NCI-H1105 treated with DMSO at 0.1 percent for 48 hours (cell line): ENCODE measurements at places on chromosomes 1 and 21.

DNA sequence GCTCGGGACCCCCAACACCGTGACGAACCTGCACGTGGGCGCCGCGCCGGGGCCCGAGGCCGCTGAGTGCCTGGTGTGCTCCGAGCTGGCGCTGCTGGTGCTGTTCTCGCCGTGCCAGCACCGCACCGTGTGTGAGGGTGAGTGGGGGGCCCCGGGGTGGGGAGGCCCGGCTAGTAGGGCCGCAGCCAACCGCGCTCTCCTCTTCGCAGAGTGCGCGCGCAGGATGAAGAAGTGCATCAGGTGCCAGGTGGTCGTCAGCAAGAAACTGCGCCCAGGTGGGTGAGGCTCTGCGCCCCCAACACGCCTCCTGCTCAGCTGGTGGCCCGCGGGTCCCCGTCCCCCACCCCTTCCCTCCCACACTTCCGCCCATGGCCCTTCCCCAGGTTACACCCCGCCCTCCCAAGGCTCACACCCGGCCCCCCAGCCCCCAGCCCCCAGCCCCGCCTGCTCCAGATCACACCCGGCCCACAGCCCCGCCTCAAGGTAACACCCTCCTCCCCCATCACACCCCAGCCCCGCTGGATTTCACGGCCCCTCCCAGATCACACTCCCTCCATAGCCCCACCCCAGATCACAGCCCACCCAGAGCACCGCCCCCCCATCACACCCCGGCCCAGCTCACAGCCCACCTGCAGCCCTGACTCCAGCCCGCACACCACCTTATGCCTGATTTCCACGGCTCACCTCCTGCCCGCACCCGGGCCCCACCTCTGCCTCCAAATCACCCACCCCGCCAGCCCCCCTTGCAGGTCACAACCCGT, 2.4 kb upstream of the MMP23B start:
- DNase-seq: no peak

DNA sequence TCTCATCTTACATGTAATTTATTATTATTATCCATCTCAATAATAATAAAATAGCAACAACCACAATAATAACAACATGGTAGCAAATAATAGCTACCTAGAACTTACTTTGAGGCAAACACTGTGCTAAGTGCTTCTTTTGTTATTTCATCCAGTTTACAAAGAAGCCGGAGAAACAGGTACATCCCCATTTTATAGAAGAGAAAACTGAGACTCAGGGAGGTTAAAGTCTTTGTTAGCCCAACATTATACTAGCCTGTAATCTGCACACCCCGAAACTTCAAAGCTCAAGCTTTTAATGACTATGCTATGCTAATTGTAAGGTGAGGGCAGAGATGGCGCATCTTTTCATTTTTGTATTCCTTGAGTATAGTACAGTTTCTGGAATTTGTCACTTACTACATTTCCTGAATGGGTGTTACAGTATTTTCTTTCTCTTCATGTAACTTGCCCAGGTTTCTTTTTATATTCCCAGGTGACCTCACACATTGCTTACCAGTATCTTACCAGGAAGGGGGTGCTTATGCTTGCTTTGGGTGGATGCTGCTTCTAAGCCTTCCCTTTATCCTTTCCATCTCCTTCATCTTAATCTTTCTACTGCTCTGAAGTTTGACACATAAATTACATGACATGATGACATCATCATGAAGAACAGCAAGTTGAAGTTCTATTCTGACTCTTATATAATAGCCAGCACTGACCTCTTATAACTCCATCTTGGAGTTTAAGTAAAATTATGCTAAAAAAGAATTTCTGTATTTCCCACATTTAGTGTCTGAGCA, 8.3 kb downstream of the GCLM start:
- no peak for DNase-seq

DNA sequence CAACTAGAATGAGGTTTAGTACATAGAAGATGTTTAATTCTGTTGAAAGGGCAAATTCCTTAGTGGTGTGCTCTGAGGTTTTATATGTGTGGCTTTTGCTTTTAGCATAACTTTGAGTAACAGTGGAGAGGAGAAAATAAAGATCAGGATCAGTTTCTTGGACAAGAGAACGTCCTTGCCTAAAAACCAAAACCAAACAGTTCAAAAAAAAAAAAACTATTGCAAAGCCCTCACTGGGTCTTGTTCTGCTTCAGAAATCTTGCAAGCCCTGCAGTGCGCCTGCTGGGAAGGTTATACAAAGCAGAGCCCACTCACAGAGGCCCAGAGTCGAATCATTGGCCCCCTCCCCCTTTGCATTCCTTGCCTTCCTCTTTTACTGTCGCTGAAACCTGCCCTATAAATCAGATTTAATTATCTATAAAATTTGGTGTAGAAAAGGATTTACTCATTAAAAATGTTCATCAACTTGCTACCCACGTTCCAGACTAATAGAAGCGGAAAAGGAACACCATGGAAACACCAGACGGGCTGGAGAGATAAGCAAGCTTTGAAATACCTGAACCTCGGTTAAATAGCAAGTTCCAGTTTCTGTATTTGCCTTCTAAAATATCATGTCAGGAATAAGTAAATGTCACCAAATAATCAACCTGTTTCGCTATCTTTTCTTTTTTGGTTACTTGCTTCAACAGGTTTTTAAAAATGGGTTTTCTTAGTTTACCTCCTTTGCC, 201.6 kb upstream of the PTBP2 start:
- DNase-seq: no peak

GRCh38 chr1:97668945-97669344, 251.9 kb downstream of the DPYD start:
- no peak for DNase-seq

DNA sequence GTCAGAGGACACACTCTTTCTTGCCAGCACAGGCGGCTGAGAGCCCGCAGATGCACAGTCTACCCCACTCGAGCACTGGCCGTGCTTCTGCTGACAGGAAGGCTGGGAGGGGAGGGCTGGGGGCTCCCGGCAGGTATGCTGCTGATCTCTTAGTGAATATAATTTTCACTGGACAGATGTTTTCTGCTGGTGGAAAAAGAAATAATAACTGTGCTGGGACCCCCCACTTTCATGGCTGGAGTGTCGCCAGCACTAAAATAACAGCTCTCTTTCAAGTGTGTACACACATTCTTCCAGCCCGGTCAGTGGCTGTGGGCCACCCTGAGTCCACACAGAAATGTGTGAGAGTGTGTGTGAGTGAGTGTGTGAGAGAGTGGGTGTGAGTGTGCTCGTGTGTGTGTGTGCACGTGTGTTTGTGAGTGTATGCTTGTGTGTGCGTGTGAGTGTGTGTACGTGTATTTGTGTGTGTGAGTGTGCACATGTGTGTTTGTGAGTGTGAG, 167.7 kb upstream of the USP24 start:
- DNase-seq: no peak

DNA sequence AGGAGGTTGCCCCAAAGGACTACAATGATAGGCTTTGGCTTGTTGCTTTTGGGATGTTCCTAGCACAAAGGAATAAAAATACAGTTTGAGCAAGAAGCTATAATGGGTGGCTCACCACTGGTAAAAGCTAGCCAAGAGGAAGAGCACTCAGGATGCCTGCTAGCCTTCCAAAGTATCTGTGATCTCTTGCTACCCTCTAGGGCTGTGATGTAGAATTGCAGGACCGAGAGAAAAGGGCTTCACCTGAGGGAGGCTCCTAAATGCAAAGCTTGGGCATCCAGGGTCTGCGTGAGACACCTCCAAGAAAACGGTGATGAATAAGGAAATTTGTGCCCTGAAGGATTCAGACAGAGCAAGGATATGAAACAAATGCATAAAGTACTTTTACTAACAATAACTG, 17.7 kb downstream of the IVL start:
- no peak for DNase-seq

- DNase-seq: no peak
Measured at GRCh38 chr1:78359666-78360065, 131.1 kb upstream of the PTGFR start.

DNA sequence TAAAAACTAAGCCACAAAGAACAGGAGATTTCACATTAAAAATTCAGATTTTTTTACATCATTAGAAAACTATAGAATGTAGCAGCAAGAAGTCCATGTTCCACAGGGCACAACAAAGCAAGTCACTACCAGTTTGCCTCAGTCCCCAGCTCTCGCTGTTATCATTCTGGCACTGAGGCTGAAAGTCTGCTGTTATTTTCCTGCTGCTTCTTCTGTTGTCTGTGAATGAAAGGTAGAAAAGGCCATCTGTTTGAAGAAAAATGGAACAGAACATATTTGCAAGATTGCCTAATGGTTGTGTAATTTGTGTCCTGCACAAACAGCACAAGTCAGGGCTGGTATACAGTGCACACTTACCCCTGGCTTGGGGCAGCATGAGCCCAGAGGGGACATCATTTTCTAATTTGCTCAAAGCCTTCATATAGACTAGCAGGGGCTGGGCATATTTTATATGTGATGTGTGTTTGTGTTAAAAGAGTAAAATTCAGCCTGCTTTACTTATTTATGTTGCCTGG, 105.6 kb upstream of the COG2 start:
- DNase-seq: no peak

- DNase-seq: peak; percentile 38
Measured at GRCh38 chr1:234655328-234656069, 45.5 kb upstream of the IRF2BP2 start.

DNA sequence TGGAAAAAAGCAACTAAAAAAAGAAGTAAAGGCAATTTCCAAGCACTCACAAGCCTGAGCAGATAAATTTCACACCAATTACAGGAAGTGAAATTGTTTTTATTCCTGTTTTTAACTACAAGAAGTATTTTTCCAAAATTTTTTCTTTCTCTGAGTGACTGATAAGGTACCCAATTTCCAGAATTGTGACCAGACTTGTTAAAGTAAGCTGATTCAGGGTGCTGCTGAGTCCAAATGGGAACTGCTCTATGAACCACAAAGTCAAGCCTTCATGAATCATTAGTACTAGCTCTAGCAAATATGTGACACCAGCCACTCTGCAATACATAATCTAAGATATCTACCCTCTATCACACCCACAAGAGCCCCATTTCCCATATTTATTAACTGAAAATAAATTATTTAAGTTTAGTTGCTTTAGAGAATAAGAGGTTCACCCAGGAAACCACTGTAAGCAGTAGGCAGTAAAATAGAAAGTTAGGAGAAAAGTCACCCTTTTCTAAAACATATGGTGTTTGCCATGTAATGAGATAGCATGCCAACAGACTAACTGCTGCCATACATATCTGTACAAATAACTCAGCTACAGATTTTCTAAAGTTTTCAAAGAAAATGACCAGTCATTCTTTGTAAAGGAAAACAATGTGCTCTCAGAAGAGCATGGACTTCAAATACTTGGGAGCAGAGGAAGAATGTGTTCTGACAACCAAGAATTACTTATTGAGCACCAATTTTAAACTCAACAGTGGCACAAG, 43.1 kb upstream of the TNFSF18 start:
- DNase-seq: no peak

DNA sequence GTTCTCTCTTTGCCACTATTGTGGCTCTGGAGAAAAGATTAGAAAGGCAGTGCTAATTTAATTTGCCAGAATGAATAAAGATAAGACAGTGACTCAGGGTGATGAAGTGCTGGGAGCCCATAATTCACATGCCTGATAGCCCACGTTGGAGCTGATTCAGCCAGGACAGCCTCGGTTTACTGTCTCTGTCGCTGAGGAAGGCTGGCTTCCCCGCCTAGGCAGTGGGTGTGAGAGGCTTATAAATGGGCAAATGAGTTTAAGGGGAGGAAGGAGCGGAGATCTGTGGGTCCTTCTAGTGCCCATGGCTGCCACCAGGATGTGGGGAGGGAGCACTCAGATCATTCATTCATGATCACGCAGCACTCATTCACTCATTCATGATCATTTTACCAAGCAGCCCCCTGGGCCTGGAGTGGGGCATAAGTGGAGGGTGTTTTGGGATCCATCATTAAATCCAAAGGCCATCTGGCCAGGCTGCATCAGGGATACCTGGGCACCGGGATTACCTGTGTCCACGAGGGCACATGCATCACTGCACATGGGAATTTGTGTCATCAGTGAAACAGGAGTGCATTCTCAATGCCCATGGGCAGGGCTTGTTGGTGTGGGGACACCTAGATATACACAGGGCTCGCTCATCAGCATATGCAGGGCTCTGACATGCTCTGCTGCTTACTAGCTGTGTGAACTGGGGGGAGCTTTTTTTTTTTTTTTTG, 315.4 kb downstream of the MATN1 start:
- DNase-seq: no peak

DNA sequence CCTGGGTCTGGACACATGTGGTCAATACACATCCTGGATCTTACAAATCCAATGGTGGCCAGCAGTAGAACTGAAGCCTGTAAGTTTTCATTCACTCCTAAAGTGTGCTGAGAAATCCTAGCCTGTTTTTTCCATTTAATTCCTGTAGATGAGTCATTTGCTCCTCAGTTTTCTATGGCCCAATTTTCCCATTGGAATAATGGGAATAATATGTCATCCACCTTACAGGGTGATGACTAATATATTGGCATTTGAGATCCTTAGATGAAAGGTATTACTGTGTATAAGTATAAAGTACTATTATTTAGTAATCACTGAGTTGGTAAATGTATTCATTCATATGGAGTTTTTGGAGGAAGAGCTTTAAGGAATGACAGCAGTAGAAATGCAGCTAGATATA, 89.7 kb upstream of the ADAR start:
- no peak for DNase-seq

DNA sequence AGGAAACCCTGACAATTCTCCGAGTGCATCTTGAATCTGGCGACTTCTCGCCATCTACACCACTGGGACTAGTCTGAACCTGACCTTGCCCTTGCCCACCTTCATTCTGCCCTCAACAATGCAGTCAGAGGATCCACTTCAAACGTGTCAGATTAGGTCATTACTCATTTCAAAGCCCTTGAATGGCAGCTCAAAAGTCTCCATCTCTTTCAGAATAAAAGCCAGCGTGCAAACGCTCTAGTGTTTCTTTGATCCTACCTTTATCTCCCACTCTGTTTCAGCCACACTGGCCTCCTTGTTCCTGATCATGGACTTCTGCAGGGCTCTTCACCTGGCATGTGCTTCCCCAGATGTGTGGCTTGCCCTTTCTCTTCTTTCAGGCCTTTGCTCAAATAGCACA, 31.3 kb downstream of the SLC30A1 start:
- DNase-seq: peak; percentile 60

- DNase-seq: peak; percentile 54
Measured at GRCh38 chr1:76901158-76901767, 34.0 kb downstream of the ST6GALNAC5 start.

DNA sequence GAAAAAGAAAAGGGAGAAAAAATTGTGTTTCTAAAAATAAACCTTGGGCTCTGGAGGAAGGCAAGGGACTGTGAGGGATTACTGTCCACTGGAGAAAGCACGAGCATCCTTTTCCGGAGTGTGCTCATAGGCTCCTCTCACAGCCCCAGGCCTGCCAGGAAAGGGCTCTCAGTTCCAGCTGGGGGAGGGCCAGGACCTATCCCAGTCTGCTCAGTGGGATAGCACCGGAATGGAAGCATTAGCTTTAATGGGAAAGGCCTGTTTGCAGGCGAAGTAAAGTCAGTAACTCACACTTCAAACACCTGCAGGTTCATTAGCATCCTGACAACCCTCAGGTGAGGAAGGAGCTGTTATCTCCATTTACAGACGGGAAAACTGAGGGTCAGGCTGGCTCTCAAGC, 113.9 kb upstream of the USP24 start:
- DNase-seq: no peak
